ENCODE measurements at places on chromosomes 5 and 9.

DNA sequence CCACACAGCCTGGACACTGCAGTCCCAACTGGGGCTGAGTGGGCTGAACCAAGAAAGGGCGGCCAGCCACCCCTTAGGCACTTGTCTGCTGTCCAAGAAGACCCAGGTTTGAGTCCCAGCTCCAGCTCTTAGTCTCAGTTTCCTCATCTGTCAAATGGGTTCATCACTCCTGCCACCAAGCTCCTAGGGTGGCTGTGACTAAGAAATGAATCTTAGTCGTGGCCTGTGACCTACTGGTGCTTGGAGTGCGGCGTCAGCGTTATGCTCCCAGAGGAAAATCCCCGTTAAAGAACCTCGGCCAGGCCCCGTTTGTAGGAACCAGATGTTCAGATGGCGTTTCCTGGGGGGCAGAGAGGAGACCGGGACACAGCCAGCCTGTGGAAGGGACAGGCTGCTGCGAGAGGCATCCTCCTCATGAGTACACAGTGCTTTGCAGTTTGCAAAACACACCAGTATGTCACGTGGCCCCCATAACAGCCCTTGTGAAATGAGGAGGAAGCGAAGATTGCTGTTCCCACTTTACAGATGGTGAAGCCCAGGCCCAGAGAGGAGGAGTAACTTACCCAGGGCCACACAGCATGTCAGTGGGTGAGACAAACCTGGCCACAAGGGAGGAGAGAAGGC, 3.3 kb downstream of the FIBCD1 start:
- DNase-seq: no peak

- no peak for DNase-seq
These were observed 52.8 kb downstream of the ATP10B start for GRCh38 chr5:160799184-160799583.

DNA sequence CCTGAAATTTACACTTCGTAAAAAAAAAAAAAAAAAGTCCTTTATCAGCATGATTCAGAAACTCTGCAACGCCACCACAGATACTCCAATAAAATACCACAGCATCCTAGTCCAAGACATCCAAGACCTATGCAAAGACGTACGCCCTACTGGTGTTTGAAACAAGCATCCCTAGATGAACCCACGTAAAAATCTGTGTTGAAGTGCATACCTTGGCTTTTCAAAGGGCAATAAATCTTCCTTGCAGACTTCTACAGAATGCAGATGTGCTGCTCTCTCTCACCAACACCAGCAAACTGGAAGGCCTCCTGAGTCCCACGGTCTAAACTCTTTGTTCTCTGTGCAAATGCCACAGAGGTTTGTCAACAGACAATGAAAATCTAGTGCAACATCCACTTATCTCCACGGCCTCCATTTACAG, 38.8 kb downstream of the MYO10 start:
- no peak for DNase-seq

- DNase-seq: no peak
These were observed 652.3 kb upstream of the FTMT start for GRCh38 chr5:121199216-121199999.

GRCh38 chr9:132324425-132324824, 30.4 kb downstream of the SETX start:
- DNase-seq: no peak

Data from effector memory CD4-positive, alpha-beta T cell (primary cell).